ENCODE measurements at places on chromosomes 5 and 9.
A peak's percentile ranks its signal among the peaks of the same experiment; 100 is the strongest.

DNA sequence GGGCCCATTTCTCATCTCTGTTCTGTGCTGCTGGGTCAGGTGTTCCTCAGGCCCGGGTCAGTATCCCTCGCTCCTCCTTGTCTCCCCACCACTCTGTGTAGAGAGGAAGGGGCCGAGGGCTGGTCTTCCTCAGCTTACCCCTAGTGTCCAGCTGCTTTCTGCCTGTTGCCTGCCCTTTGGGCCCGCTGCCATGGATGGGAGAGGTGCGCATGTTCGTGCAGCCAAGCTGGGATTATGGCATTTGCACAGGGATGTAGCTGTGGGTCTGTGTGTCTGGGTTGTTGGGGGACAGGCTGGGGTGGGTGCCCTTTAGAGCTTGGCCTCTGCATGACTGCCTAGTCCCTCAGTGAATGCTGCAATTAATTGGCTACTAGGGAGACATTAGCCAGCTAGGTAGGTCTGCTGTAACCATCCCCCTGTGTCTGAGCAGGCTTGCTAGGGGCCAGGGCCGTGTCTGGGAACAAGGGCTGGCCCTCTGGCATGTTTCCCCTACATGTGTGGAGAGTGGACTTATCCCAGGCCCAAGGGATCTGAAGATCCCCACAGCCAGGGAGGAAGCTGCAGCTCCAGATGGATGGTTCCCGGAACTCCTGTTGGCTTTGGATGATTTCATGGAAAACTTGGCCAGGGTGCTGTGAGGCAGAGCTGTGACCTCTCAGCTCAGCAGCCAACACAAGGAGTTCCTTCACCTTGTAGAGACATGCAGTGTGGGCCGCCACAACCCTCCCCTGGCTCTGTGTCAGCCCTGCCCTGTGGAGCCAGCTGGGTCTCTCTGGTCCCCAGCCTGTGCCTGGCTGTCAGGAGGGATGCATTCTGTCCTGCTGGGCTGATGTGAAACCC, 161.9 kb downstream of the MACROH2A1 start:
- DNase-seq = no peak

DNA sequence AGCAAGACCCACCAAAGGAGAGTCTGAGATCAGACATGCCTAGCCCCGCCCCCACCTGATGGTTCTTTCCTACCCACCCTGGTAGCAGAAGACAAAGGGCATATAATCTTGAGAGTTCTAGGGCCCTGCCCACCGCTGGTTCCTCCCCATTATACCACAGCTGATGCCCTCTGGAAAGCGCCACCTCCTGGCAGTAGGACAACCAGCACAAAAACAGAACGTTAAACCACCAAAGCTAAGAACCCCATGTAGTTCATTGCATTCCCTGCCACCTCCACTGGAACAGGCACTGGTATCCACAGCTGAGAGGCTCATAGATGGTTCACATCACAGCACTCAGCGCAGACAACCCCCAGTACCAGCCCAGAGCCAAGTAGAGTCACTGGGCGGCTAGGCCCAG, 81.2 kb upstream of the TRPC7 start:
- no peak for DNase-seq

- no peak for DNase-seq
Measured at GRCh38 chr5:109312695-109313094, 97.1 kb downstream of the PJA2 start.

DNA sequence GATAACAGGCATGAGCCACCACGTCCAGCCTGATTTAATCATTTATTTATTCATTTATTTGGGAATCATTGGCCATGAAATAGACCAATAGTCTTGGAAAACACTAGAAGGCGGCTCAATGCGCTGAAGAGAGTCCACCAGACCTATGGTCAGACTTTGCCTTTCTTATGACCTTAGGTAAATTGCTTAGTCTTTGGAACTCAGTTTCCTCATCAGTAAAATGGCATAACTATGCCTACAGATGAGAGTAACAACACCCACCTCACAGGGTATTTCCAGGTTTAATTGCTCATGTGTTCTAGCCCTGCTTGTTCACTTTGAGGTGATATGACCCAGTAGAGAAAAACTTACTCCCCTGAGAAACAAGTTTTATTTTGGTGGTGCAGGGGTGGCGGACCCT, 38.2 kb upstream of the CPEB4 start:
- DNase-seq = no peak

DNA sequence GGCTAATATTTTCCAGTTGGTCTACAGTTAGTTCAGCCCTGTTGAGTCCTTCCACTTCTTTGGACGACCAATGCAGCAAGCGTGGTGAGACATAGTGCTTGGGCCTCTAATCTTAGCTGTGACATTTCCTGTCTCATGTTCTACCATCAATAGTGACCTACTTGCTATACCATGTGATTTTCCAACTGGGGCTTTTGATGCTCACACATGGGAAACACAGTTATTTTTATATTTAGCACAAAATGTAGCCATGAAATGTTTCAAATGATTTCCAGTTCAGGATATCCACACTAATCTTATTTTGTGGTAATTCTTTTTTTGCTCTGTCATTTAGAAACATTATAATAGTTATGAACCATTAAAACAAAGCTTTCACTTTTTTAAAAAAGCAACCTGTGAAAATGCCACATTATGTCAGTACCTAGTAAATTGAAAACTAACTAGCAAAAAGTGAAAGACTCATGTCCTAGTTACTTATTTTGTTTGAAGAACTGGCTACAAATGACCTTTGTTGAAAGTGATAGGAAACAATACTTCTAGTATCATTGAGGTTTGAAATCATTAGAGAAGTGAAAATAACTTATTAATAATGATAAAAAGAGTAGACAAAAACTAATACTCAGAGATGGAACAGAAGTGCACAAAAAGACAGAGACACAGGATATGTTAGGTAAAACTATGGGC, 18.3 kb downstream of the MARCHF3 start:
- no peak for DNase-seq

- DNase-seq = no peak
Measured at GRCh38 chr9:21751998-21752397, 50.4 kb upstream of the MTAP start.

DNA sequence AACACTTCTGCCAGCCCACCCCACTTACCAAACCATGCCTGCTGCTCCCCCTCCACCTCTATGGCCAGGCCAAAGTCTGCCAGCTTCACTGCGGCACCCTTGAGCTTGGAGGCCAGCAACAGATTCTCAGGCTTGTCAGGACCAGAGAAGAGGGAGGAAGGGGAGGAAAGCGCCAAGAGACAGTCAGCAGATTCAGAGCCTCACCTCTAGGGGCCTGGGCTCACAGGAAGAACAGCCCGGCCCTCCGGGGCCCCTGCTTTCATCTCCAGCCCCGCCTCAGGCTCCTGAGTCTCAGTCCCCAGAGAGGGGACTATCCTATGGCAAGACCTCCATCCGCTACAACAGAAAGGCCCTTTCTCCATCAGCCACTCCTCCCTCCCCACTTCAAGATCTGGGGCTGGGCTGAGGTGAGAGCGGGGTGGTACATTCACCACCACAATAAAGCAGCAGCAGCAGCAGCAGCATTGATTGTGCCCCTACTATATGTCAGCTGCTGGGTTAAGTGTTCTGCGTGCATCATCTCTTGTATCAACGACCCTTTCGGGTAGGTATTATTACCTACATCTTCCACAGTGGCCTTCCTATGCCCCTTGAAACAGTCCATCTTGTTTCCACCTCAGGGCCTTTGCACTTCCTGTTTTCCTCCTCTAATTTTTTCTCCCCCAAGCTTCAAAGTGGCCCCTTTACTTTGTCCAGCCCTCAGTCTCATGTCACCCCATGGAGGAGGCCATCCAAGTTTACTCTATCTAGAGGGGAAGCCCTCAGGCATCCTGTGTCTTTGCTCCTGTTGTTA, 36.0 kb downstream of the CAMK2A start:
- DNase-seq = no peak

GRCh38 chr5:93622240-93622885, 39.3 kb downstream of the NR2F1 start:
- DNase-seq = no peak

DNA sequence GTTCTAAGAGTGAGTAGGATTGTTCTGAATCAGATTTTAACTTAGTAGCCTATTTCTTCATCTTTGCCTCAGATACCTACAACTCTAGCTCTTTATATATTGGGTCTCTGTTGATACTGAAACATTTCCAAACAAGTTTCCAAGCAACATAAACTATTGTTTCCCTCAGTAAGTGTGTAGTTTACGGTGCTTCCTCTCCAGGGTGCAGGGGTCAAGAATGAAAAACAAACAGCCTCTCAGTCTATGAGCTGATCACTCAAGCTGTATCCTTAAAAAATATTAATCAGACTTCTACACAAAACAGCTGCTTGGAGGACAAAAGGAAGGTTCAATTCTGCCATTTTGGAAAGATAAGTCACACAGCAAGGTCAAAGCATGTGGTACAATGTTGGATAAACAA, 75.0 kb downstream of the ADAMTS12 start:
- no peak for DNase-seq

- no peak for DNase-seq
Measured at GRCh38 chr9:104960662-104961061, 32.7 kb upstream of the ABCA1 start.

- no peak for DNase-seq
Measured at GRCh38 chr5:181001947-181002346, 13.3 kb downstream of the BTNL3 start.

GRCh38 chr9:38432922-38433510, 8.8 kb upstream of the IGFBPL1 start:
- DNase-seq = no peak

GRCh38 chr9:129783516-129784361, 19.2 kb upstream of the TOR1B start:
- DNase-seq = peak; percentile 76

DNA sequence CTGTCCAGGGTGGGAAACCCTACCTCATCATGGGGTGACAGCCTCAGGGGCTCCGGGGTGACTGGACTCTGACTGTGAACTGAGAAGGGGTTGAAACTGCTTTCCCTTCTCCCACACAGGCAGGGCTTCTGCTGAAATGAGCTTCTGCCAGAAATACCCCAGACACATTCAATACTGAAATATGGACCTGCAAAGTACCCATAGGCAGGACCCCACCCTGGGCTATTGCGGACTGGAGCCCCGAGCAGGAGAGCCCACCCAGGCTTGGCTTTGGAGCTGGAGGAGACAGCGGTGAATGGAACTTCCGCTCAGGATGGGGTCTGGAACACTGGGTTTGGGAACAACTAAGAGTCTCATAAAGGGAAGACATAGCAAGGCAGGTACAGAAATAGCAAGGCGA, 37.5 kb downstream of the IRX2 start:
- no peak for DNase-seq

GRCh38 chr5:158456756-158457155, 597.8 kb upstream of the CLINT1 start:
- DNase-seq = peak; percentile 22

GRCh38 chr9:5441043-5441442, 3.3 kb upstream of the PLGRKT start:
- DNase-seq = no peak

- no peak for DNase-seq
Measured at GRCh38 chr5:172078726-172079345, 72.4 kb upstream of the FBXW11 start.

GRCh38 chr5:9176641-9177040, 369.2 kb downstream of the SEMA5A start:
- DNase-seq = no peak

Measured in stimulated activated naive CD8-positive, alpha-beta T cell treated with anti-CD3 and anti-CD28 coated beads, Interleukin-15, amount 100 ng/mL, for 72 hours (primary cell).